ENCODE measurements at places on chromosomes 2 and 18.

GRCh38 chr2:45567974-45568789 lies 42.9 kb downstream of the SRBD1 start:
- H3K4me1 ChIP-seq = peaks cover 18% of the 10 kb centered on the region
- peak overlapping the region; percentile 88 for H3K27ac ChIP-seq
- H3K4me3 ChIP-seq = peak overlapping the region; percentile 64
- peak; percentile 95 for ATAC-seq
- H3K36me3 ChIP-seq = peaks cover 53% of the 10 kb centered on the region

- no peak overlapping the region for H3K27ac ChIP-seq
- H3K36me3 ChIP-seq = no peaks in the 10 kb centered on the region
- peaks cover 10% of the 10 kb centered on the region for H3K27me3 ChIP-seq
- no peak overlapping the region for H3K4me3 ChIP-seq
- H3K4me1 ChIP-seq = no peaks in the 10 kb centered on the region
Observed at GRCh38 chr2:64504774-64505720, 19.1 kb upstream of the AFTPH start.

GRCh38 chr18:73839441-73839840 lies 308.2 kb downstream of the FBXO15 start:
- H3K27me3 ChIP-seq = no peaks in the 10 kb centered on the region
- peaks cover 7% of the 10 kb centered on the region for H3K4me1 ChIP-seq
- H3K4me3 ChIP-seq = no peak overlapping the region
- H3K27ac ChIP-seq = no peak overlapping the region
- peak; percentile 14 for ATAC-seq
- H3K36me3 ChIP-seq = no peaks in the 10 kb centered on the region

DNA sequence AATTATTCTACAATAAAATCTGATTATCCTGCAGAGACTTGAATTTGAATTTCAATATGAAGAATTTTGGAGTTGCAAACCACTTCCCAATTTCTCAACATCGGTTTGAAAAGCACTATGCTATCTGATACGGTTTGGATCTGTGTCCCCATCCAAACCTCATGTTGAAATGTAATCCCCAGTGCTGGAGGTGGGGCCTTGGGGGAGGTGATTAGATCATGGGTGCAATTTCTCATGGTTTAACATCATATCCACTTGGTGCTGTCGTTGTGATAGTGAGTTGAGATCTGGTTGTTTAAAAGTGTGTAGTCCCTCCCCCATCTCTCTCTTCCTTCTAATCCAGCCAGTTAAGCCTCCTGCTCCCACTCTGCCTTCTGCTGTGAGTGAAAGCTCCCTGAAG lies 205.7 kb downstream of the NBAS start:
- peaks cover 82% of the 10 kb centered on the region for H3K36me3 ChIP-seq
- no peaks in the 10 kb centered on the region for H3K27me3 ChIP-seq
- H3K4me3 ChIP-seq = no peak overlapping the region
- no peak overlapping the region for H3K27ac ChIP-seq

DNA sequence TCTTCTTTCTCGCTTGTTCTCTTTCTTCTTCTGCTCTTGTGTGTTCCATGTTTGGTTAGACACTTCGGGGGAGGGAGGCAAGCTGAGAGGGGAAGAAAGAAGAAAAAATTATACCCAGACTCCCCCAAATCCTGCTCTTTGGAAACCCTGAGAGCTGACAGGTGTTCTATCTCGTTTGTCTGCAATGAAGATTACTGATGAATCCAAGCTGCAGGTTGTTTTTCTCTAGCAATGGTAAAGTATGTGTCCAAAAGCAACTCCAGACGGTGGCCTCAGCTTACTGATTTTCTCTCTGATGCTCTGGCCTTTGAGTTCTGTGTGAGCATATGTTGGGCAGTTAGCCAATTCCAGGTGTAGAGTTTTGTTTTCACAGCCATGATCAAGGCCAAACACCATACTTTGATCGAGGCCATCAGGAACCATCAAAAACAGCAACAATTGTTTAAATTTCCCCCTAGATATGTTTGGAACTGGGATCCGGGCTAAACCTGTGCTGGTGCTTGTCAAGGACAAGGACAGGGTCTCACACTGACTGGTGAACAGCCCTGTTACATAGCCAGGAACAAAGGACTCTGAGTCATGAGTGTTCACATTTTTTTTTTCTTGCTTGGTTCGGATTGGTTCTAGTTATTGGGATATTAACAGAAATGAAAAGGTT lies 142.0 kb downstream of the PRKCE start:
- no peak overlapping the region for H3K27ac ChIP-seq
- H3K36me3 ChIP-seq = no peaks in the 10 kb centered on the region
- H3K4me3 ChIP-seq = no peak overlapping the region
- ATAC-seq = no peak
- H3K27me3 ChIP-seq = no peaks in the 10 kb centered on the region
- H3K4me1 ChIP-seq = peaks cover 43% of the 10 kb centered on the region

- no peak overlapping the region for H3K4me3 ChIP-seq
- H3K4me1 ChIP-seq = no peaks in the 10 kb centered on the region
- no peak overlapping the region for H3K27ac ChIP-seq
Observed at GRCh38 chr2:126507425-126507911, 148.5 kb upstream of the GYPC start.

DNA sequence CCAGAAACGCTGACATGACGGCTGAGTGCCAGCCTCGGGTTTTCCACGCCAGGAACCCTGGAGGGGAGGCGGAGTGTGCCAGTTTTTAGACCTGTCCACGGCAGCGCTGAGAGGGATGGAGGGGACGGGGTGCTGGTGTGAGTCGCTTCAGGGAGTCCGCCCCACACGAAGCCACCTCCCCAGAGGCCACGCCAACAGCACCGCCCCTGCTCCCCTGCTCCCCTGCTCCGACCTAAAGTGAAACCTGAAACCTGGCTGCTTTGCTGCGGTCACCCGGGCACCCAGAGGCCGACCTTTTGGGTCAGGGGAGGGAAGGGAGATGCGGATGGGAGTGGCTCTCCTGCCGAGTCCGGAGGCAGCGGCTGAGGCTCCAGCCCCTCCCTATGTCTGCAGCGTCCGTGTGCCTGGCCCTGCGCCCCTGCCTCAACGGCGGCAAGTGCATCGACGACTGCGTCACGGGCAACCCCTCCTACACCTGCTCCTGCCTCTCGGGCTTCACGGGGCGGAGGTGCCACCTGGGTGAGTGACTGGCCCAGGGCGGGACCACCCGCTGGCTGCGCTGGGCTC lies 38.1 kb downstream of the SNED1 start:
- H3K4me3 ChIP-seq = peak overlapping the region; percentile 92
- H3K4me1 ChIP-seq = peaks cover 55% of the 10 kb centered on the region
- ATAC-seq = peak; percentile 85
- peaks cover 10% of the 10 kb centered on the region for H3K36me3 ChIP-seq
- peak overlapping the region; percentile 84 for H3K27ac ChIP-seq

GRCh38 chr2:54665436-54665856 lies 58.0 kb upstream of the EML6 start:
- H3K36me3 ChIP-seq = peaks cover 82% of the 10 kb centered on the region
- no peak for ATAC-seq
- no peaks in the 10 kb centered on the region for H3K27me3 ChIP-seq
- H3K4me3 ChIP-seq = no peak overlapping the region
- H3K27ac ChIP-seq = peak overlapping the region; percentile 37
- H3K4me1 ChIP-seq = no peaks in the 10 kb centered on the region

DNA sequence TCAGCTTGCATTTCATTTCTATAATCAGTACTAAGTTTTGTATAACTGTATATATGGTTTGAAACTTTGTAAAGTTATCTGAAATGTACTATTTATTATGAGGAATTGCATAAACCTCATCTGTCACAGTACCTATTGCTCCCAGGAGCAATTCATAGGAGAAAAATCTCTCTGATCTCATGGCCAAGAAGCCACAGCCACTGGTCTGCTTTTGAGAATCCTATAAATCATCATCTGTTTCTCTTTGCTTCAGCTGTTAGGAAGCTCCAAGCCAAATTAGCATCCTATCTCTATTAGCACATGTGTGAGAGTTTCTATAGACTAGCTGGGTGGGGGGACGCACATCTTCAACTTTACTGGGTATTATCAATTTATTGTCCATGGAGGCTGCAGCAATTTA lies 210.3 kb downstream of the CYP26B1 start:
- no peak for ATAC-seq
- no peak overlapping the region for H3K4me3 ChIP-seq
- no peaks in the 10 kb centered on the region for H3K36me3 ChIP-seq
- H3K27me3 ChIP-seq = peaks cover 15% of the 10 kb centered on the region
- H3K27ac ChIP-seq = no peak overlapping the region

DNA sequence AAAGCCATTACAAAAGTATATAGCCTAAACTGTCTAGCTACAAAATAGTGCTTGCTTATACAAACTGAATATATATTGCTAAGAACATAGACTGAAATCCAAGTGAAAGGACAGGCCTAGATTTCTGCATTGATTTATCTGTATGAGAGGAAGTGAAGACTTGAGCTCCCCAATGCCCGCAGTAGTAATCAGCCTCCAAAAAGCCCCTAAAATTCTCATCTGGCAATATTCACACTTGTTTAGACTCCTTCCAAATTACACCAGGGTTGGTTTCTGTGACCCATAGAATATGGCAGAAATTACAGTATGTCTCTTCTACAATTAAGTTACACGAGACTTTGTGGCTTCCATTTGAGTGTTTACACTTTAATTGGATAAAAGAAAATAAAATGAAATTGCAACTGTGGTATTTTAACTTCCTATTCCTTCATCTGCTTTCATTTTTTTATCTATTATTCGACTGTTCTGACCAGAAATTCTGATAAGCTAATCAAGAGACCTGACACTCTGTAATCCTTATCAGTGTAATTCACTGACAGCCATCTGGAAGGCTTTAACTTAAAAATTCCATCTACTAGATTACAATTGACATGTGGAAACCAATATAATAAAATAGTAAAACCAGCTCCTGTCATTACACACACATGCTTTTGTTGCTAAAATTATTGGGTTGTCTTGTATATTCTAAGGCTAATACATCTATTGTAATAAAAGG lies 21.1 kb downstream of the ABCB11 start:
- no peak overlapping the region for H3K27ac ChIP-seq
- no peaks in the 10 kb centered on the region for H3K36me3 ChIP-seq
- H3K27me3 ChIP-seq = peaks cover 2% of the 10 kb centered on the region
- no peaks in the 10 kb centered on the region for H3K4me1 ChIP-seq
- H3K4me3 ChIP-seq = no peak overlapping the region

GRCh38 chr2:231191896-231192872 lies 6.2 kb upstream of the ARMC9 start:
- peaks cover 7% of the 10 kb centered on the region for H3K4me1 ChIP-seq
- no peak overlapping the region for H3K27ac ChIP-seq
- H3K4me3 ChIP-seq = no peak overlapping the region
- peaks cover 47% of the 10 kb centered on the region for H3K27me3 ChIP-seq
- no peak for ATAC-seq

DNA sequence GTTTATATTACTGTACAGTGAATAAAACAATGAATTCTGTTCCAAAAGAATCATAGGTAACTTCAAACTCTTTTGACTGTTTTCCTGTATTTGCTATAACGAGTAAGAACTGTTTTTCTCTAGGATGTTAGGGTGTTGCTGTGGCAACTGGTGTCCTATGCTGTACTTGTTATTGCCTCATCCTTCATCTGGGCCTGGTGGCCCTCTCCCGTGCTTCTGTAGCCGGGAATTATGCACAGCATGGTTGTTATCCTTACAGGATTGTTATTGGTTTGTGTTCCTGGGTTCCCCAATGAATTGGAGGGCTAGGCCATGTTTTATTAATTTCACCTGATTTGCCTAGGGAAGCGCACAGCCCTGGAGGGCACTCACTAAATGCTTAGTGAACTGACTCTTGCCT lies 279.2 kb downstream of the PTPRM start:
- H3K4me1 ChIP-seq = no peaks in the 10 kb centered on the region
- no peaks in the 10 kb centered on the region for H3K36me3 ChIP-seq
- ATAC-seq = no peak
- no peaks in the 10 kb centered on the region for H3K27me3 ChIP-seq
- no peak overlapping the region for H3K4me3 ChIP-seq

DNA sequence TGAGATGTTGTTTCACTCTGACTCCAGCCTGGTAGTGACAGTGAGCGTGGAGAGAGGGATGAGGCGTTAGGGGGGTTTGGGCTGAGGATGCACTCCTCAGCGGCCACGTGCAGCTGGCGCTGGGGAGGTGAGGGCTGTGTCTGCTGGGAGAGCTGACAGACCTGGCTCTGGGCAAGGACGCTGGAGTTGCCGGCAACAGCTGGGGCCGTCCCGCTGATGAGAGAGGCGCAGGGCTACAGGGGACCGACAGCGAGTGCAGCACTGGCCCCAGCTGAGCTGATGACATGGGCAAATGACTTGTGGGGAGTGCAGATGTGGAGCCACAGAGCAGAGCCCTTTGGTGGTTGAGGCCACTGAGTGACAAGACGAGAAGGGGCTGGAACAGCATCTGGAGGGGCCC lies 38.4 kb downstream of the COA5 start:
- peaks cover 4% of the 10 kb centered on the region for H3K4me1 ChIP-seq
- no peak for ATAC-seq
- H3K27ac ChIP-seq = peak overlapping the region; percentile 1
- H3K4me3 ChIP-seq = no peak overlapping the region

DNA sequence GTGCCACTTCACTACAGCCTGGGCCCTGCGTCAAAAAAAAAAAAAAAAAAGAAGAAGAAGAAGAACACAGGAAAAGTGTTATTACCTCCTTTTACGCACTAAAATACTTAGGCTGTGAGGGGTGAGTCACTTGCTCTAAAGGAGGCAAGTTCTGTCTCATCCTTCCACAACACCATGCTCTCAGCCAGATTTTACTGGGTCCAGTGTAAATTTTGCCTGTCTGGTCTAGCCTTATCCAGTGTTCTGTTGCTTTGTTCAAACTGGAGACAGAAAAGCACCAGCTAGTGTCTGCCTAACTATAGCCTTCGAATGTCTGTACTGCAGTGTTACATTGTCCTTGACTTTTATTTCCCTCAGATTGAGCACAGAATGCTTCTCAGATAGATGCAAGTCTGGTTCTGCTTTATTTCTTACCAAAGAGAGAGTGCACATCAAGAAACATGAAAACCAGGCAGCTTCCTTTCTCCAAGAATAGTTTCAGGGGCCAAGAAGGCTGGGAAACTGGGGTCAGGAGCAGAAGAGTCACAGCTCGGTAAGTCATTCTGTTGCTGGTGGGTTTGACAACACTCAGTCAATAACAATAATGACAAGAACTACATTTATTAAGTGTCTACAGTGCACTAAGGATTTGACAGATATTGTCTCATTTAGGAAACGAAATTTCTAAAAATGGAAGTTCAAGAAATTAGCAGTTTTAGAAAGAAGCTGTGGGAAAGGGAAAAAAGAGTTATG lies 3.1 kb upstream of the MSGN1 start:
- ATAC-seq = peak; percentile 82
- H3K27me3 ChIP-seq = no peaks in the 10 kb centered on the region
- peaks cover 59% of the 10 kb centered on the region for H3K4me1 ChIP-seq
- H3K27ac ChIP-seq = peak overlapping the region; percentile 87

- no peak overlapping the region for H3K4me3 ChIP-seq
- no peaks in the 10 kb centered on the region for H3K27me3 ChIP-seq
- H3K27ac ChIP-seq = no peak overlapping the region
- no peak for ATAC-seq
- peaks cover 21% of the 10 kb centered on the region for H3K4me1 ChIP-seq
Observed at GRCh38 chr2:86235196-86235980, 36.1 kb downstream of the MRPL35 start.
